SK-N-MC (cell line): ENCODE measurements at places on chromosomes 2 and 18.

DNA sequence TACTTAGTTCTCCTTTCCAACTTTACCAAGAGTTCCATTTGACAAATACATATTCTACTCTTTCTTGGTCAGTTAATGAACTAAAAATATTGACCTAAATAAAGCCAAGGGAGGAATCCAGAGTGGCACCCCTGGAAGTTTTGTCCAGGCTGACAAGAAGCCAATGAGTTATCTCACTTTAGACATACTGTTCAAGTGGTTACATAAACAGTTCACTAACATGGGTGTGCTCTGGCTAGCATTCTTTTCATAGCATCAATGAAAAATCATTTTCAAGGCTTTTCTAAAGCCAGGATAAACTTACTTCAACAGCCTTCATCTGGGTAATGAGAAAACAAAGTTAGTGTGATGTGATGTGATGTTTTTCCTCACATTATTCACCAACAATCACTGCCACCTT, 649.4 kb downstream of the TDRD15 start:
- no peak for DNase-seq

DNA sequence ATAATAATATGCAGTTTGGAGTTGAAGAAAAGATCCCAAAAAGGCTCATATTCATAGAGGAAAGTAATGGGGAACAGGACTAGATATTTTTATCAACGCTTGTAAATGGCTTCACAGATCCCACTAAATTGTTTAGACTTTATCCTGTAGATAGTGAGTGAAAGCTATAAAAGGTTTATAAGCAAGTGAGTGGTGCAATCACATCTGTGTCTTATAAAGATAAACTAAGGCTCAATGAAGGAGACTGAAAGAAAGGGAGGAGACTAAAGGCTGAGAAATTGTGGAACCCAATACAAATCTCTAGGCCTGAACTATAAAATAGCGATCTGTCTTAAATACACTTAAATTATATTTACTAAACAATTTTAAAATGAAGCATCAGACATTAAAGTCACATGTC, 7.7 kb downstream of the SP3 start:
- no peak for DNase-seq

DNA sequence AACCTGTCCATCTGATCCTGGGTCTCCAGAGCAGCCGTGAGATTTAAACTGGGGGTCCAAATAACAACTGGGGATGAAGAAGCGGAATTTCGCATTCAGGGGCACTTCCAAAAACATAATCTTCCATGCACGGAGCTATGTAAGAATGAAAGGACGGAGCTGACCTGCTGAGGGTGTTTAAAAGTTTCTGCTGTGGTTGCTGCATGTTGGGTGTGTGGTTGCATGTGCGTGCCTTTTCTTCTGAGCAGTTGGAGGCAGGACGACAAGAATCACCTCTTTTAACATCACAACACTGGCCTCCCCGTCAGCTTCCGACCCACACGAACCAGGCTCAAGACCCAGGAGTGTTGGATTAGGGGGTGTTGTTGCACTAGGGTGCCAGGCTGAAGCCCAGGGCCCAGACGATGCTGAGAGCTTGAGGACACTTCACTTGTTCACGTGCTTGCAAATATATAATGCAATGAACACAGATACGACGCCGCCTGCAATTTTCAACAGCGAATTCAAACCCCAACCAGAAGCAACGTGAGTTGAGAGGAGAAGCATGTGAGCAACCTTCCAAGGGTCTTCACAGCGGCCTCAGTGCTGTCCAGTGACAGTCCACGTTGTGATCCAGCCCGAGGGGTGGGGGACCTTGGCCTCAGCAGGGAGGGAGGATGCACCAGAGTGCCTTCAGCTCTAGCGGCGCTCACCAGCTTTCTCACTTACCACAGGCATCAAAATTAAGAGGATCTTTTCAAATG, 76.0 kb upstream of the SALL3 start:
- no peak for DNase-seq

DNA sequence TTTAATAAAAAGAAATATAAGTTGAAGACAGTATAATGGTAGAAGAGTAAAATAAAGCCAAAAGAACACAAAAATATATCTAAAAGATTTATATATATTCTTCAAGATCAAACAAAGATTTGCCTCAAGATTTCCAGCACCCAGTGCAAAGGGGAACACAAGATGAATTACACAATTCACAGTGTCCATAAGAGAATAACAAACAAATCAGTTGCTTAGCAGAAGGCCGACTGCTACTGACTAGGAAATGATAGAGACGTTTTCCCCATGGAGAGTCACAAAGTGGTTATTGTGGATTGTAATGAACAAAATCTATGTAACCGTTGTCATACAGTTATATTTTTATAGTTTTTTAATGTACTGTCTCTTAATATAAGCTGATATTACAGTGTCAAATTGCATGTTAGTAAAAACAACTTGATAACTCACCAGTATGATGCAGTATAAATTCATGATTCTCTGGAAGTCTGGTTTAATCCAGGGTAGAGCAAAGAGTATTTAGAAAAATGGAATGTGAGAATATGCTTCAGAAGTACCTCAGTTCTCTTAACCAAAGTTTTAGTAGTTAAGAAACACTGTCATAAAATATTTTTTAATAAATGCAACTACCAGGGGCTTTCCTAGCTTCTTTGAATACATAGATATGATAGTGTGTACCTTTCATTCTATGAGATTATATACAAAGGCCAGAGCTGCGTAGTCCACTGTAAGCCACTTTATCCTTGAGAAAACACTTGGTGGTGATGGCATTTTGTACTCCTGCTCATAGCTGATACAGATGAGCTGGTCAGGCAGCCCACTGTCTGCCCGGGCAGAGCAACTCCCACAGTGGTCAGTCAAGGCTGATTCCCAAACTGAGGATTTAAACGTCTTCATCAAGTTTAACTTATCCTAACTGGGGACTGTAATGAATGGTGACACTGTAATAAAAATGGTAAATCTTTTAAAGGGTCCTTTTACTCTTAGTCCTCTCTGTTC, 180.5 kb upstream of the DTNA start:
- DNase-seq, result no peak

GRCh38 chr2:31251018-31251417, 17.1 kb downstream of the EHD3 start:
- no peak for DNase-seq

DNA sequence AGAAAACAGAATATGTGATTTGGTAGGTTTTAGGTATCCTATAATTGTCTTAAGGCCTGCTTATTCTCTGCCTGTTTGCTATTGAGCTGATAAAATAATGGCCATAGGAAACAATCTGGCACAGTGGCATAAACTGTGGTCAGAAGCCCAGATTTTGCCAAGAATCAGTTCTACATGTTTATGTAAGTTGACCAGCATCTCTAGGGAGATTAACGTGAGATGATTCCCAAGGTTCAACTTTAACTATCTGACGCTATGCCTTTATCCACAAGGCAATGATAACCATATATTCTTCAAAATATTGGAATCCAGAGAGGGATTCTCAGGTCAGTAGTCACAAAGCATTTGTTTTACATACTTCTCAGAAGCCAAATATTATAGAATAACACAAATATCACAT, 25.6 kb downstream of the AP1S3 start:
- no peak for DNase-seq
